CD4-positive, alpha-beta T cell treated with Interleukin-4 for 4 hours (primary cell): ENCODE measurements at places on chromosomes 5 and 9.

DNA sequence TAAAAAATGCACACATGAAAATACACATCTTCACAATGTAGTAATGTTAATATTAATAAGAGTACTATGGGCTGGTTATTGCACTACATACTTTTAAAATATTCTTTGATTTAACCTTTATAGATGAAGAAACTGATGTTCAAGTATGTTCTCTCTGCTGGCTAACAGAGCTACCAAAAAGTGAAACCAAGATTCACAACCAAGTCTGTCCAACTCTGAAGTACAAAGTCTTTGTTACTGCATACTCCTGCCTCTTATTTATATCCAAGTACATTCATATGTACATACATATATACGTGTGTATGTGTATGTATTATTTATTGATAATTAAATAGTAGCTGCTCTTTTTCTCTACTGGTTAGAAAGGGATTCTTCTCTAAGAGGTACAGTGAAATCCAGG lies 325.6 kb downstream of the BNC2 start:
- no peak for DNase-seq

GRCh38 chr9:77783518-77783917 lies 135.4 kb upstream of the GNA14 start:
- DNase-seq, result no peak

DNA sequence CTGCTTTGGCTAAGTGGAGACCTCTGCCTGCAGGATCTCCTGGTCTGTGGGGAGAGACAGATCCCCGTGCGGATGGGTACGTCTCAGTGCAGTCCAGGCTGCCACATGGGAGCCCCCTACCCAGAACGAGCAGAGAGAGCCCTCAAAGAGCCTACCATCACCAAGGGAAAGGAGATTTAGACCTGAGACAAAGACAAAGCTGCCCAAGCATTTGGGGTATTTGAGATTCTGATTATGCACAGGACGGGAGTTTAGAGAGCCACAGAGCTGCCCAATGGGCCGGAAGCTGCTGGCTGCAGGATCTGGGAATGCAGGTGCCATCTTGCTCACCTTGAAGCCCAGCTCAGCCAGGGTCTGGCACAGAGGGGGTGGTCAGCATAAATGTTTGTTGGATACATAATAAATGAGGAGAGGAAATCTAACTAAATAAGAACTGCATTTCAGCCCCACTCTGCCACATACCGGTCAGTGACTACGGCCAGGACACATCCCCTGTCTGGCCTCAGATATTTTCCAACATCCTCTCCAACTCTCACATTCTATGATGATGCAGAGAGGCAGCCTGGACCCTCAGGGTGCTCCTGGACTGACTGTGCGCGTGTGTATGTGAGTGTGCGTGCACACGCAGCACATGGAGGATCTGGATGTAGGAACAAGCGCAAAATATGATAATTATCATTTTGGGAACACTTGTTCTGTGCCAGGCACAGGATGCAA lies 157.8 kb downstream of the FGF18 start:
- no peak for DNase-seq

DNA sequence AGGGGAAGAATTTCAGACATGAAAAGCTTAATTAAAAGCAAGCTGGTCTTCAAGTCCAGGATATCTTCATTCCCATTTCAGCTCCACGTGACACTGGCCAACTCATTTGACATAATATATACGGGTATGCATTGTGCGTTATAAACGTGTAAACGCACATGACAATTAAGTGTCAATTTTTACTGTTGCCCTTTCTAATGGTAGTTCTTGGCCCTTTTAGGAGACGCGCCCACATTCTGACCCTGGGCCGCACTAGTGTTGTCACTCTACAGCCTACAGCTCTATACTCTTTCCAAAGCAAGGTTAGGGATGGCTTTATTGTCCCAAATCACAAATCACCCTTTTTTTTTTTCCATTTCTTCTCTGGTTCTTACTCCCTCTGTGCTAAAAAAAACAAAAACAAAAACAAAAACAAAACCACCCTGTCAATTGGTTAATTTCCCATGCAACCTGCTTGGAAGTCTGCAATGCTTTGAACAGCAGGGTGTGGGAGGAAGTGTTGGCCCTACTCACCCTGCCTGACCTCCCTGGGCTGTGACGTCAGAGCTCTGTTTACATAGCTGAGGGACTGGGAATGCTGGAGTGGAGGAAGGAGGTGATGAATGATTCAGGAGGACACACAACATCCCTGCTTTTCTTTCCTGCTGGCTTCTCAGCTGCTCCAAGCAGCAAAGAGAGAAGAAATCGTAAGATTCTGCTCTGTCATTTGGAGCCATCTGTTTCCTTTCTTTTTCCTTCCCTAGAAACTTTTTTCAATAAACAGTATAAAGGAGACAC lies 19.3 kb downstream of the RFK start:
- DNase-seq, result no peak

- DNase-seq, result no peak
Measured at GRCh38 chr9:109212768-109213167, 45.7 kb upstream of the FRRS1L start.

DNA sequence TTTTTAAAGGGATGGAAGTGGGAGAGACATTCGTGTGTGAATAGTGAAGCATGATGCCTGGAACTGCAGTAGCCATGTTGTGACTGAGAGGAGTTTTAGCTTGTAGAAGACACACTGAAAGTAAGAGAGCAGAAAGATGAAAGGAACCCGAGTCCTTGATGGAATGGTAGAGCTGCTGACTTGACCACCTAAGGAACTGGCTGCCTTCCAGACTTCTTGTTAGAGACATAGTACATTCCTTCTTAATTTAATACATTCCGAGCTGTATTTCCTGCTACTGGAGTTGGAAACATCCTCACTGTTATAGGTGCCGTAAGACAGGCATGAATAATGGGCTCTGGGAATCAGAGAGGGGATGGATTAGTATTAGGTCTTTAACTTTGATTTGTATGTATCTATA lies 7.4 kb downstream of the CER1 start:
- no peak for DNase-seq
